ENCODE measurements at places on chromosomes 7 and 10.

GRCh38 chr10:42513921-42514320 lies 124.4 kb downstream of the ZNF33B start:
- no peak for DNase-seq

DNA sequence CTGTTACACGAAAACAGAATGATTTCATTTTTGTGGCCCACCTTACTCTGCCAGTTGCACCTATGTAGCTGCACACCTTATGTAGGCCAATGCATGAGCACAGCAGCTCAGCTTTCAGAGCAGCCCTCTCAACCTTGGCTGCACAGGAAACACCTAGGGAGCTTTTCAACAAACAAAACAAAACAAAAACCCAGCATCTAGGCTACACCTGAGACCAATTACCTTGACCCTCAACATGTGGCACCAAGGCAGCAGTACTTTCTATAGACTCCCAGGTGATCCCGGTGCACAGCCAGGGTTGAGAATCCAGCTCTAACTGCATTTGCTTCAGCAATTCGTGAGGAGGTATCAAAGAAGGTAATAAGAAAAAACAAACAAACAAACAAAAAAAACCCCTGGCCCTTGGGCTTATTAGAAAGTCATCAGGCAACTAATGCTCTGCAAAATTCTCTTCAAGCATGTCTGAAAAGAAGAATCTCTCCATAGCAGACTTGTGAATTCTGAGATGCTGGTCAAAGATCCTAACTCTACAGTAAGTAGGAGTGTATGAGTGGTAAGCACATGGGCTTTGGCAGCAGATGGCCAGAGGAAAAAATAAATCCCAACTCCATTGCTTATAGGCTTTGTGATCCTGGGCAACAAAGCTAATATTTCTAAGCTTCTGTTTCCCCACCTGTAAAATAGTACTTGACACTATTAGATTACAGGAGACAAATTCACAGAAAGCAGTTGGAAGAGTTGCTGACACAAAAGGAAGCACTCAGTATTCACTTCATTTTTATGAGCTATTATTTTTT lies 113.4 kb upstream of the NOBOX start:
- no peak for DNase-seq

- DNase-seq, result no peak
These were observed 5.1 kb upstream of the TACC2 start for GRCh38 chr10:121983852-121984251.

DNA sequence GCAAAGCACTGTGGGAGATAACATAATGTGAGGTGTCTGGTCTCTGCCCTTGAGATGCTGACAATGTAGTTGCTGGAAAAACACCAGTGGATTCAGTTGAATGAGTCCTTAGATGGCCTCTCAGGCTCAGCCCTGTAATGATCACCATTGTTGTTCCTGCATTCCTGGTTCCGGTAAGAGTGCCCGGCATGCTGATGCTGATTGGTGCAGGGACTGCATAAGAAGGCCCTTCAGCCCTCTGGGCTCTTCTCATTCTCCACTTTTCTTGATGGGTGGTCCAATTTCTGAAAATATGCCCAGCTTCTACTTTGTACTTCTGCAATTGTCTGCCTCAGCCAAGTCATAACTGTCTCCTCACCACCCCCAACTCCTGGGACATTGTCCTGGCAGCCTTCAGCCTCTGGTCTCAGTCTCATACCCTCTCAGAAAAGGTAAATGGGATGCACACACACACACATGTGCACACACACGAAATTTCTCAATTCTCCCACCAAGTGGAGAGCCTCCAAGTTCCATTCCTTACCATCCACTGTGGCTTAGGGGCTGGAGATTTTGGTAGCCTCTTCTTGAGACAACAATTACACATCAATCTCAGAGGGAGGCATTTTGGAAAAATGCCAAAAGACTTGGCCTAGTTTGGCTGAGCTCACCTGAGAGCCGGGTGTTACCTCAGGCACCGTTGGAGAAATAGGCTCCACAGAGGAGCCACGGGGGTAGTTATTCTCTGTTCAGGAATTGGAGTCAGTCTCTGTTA lies 314.9 kb downstream of the RPS24 start:
- DNase-seq, result no peak

DNA sequence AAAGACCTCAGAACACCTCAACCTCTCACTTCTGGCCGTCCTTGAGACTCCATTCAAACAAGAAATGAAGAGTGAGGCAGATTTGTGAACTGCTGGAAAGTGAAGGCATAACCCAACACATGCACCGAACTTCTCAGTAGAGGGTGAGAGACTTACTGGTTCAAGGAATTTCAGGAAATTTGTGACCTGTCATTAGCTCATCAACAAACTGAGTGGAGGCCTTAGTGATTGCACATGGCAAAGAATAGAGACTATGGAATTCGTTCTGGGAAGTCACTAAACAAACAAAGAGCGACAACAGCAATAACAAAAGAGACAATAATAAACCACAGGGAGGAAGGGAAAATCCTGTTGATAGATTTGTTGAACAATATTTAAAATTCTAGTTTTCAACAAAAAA lies 125.0 kb upstream of the AKR1E2 start:
- DNase-seq, result no peak

- DNase-seq, result no peak
These were observed 29.9 kb downstream of the BMPR1A start for GRCh38 chr10:86786368-86786767.

- DNase-seq, result no peak
These were observed 435.9 kb downstream of the PLXNA4 start for GRCh38 chr7:132140341-132140740.

GRCh38 chr10:85609509-85609908 lies 757.1 kb downstream of the GRID1 start:
- no peak for DNase-seq

GRCh38 chr7:71009636-71010035 lies 122.3 kb upstream of the GALNT17 start:
- DNase-seq, result no peak

DNA sequence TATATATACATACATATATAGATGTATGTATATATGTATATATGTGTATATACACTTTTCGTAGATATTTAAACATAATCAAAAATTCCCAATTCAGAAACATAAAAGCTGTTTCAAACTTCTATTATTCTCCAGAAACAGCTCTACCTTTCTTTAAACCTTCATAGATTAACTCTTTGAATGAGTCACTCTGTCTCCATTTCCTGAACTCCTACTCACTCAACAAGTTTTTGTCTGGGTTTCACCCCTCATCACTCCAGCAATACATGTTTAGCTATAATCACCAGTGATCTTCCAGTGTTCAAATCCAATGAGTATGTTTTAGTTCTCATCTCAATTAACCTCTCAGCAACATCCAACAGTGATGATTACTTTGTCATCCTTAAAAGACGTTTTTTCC lies 9.6 kb downstream of the DGKB start:
- DNase-seq, result no peak

- DNase-seq, result no peak
These were observed 44.0 kb downstream of the INPP5F start for GRCh38 chr10:119769886-119770285.

DNA sequence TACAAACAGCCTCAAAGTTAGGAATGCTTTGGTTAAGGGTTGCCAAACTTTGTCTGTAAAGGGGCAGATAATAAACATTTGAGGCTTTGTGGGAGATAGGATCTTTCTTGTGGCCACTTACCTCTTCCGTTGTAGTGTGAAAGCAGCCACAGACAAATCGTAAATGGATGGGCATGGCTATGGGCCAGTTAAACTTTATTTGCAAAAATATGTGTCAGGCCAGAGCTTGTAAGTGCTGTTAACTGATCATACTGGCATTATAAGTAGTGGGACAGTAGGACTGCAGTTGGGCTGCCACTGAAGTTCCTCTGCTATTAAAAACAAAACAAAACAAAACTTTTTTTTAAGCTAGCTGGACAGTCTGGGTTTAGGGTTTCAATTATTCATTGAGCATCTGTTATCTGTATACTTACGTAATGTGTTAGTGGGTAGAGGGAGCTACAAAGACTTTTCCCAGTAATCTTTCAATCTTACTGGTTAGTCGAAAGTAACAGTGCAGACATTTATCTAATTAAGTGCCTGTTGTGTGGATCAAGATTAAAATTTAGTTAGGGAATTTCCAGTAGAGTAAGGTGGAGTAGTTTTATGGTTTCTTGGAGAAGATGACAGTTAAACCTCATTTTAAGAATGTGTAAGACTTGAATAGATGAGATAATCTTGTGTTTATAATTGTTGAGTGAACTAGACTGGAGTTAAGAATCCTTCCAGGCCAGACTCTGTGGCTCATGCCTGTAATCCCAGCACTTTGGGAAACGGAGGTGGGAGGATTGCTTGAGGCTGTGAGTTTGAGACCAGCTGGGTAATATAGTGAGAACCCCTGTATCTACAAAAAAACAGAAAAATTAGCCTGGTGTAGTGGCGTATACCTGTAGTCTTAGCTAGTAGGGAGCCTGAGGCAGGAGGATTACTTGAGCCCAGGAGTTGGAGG lies 100.1 kb downstream of the BTRC start:
- no peak for DNase-seq

DNA sequence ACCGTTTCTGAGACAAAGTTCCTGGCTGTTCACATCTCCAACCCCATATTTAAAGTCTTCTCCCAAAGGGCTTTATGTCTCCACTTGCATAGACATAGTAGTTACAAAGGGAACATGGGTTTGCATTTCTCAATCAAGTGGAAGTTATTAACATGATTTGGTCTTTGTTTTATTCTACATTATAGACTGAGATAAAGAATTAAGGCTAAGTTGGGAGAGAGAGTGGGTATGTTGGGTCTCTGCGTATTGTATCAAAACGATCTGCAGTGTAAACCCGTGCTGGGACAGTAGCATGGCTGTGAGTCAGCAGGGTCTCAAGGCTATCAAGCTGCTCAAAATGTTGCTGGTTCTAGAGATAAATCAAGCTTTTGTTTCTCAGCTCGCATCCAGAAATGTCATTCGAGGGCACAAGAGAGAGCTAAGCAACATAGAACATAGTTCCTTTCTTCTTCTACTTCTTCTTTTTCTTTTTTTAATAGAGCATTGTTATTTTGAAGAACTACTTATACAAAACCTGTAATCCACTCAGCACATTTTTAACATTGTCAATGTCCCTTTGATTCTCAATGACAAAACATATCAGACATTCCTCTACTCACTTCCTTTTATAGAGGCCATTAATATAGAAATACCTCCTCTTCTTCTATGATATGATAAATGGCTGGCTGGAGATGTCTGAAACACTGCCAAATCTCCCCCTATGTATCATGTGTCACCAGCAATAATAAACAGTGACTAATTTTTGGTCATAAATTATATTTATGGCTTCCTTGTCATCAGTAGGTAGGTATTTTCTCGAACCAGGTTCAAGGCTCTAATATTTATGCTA lies 34.5 kb upstream of the RHOBTB1 start:
- no peak for DNase-seq

DNA sequence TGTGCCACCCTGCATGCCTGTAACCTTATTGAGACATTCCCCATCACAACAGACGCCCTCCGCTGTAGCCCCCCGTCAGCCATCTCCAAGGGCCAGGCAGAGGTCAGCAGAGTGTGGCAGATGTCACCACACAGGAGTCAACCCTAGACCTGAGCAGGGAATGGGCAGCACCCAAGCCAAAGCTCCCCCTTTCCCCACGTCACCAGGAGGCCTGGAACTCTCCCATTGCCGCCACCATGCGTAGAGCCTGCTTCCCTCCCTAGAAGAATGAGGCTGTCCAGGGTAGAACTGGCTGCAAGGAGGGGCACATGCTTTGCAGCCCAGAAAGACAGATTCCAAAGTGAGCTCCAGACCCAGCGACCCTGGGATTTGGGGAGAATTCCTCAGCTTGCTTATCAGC lies 342.9 kb downstream of the TNS3 start:
- DNase-seq, result no peak

GRCh38 chr10:79424221-79425073 lies 21.0 kb downstream of the ZCCHC24 start:
- no peak for DNase-seq

GRCh38 chr7:34061149-34061548 lies 155.8 kb downstream of the BMPER start:
- DNase-seq, result no peak

DNA sequence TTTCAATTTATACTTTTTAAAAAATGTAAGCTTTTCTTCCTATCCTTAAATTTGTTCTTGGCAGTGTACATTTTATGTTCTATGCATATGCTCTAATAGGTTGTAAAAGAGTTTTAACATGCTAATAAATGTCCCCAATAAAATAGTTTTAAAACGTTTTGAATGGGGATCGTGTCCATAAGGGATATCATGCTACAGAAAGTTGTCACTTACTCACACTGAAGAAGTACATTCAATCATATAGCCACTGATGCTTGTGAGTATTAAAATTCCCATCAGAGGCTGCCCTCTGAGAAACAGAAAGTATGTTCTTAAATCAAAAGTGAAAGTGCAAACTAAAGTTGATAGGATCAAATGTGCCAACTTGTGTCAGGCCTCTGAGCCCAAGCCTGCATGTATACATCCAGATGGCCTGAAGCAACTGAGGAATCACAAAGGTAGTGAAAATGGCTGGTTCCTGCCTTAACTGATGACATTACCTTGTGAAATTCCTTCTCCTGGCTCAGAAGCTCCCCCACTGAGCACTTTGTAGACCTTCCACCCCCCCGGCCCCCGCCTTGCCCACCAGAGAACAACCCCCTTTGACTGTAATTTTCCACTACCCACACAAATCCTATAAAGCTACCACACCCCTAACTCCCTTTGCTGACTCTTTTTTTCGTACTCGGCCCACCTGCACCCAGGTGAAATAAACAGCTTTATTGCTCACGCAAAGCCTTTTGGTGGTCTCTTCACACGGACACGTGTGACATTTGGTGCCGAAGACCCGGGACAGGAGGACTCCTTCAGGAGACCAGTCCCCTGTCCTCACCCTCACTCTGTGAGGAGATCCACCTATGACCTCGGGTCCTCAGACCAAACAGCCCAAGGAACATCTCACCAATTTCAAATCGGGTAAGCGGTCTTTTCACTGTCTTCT lies 877 bp upstream of the NOD1 start:
- DNase-seq, result no peak

- DNase-seq, result no peak
These were observed 58.0 kb upstream of the CAV2 start for GRCh38 chr7:116441534-116441933.

GRCh38 chr10:3143791-3144434 lies 28.7 kb downstream of the PITRM1 start:
- DNase-seq, result no peak

All from NCI-H1930 (cell line).